ENCODE measurements at places on chromosomes 1 and 21.
A peak's percentile ranks its signal among the peaks of the same experiment; 100 is the strongest.

DNA sequence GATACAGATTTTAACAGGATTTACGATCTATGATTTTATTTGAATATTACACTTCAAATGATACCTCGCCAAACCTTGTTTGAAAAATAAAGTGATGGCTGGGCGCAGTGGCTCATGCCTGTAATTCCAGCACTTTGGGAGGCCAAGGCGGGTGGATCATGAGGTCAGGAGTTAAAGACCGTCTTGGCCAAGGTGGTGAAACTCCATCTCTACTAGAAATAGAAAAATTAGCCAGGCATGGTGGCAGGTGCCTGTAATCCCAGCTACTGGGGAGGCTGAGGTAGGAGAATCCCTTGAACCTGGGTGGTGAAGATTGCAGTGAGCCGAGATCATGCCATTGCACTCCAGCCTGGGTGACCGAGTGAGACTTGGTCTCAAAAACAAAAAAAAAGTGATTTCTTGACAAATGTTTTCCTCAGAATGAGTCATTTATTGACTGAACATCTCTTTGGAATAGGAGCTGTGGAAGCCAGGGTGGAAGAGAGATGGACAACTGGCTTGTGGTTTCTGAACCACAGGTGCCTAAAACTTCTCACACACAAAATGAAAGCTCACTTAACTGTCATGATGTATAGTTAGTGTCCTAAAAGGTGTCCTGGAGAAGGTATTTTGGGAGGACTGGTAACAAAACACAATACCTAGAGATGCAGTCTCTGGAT lies 11.9 kb downstream of the PKNOX1 start:
- H3K4me3 ChIP-seq: no peak overlapping the region
- H3K36me3 ChIP-seq: no peaks in the 10 kb centered on the region
- H3K27ac ChIP-seq: no peak overlapping the region
- DNase-seq: no peak
- H3K27me3 ChIP-seq: no peaks in the 10 kb centered on the region
- H3K4me1 ChIP-seq: no peaks in the 10 kb centered on the region

- H3K36me3 ChIP-seq: no peaks in the 10 kb centered on the region
- H3K4me1 ChIP-seq: no peaks in the 10 kb centered on the region
- H3K27me3 ChIP-seq: no peaks in the 10 kb centered on the region
- no peak overlapping the region for H3K4me3 ChIP-seq
Observed at GRCh38 chr1:159600894-159601293, 13.3 kb downstream of the APCS start.

- no peaks in the 10 kb centered on the region for H3K4me1 ChIP-seq
- no peak for DNase-seq
- no peaks in the 10 kb centered on the region for H3K36me3 ChIP-seq
- no peak overlapping the region for H3K27ac ChIP-seq
- no peaks in the 10 kb centered on the region for H3K27me3 ChIP-seq
Observed at GRCh38 chr1:232110281-232111090, 483.9 kb downstream of the DISC1 start.

DNA sequence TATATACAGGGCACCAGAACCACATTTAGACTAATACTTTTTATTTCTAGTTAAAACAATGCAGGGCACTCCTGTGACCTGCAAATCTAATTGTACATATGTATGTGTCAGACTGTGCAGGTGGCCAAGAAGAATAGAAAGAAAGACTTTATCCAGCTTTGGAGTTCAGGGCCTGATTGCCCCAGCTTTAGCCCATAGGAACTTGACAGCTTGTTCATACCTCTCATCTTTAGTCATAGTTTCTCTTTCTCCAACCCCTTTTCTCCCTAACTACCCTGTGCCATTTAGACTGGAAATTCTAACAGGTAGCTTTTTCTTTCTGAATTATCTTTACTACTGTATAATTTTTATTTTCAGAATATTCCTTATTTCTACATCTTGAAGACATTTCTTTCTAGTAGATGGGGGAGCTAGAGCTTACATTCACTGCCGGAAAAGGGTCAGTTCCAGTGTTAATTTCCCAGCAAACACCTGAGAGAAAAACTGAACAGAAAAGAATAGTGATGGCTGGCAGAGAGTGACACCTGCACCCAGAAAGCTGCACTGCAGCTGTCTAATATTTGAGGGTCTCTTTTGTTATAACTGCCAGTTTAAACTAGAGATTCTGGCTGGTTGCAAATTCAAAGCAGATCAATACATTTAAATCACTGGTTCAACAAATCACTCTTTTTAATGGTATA lies 8.4 kb downstream of the YBX1 start:
- DNase-seq: no peak
- H3K4me3 ChIP-seq: no peak overlapping the region
- H3K36me3 ChIP-seq: peaks cover 12% of the 10 kb centered on the region
- peaks cover 21% of the 10 kb centered on the region for H3K4me1 ChIP-seq
- H3K27me3 ChIP-seq: no peaks in the 10 kb centered on the region
- no peak overlapping the region for H3K27ac ChIP-seq

DNA sequence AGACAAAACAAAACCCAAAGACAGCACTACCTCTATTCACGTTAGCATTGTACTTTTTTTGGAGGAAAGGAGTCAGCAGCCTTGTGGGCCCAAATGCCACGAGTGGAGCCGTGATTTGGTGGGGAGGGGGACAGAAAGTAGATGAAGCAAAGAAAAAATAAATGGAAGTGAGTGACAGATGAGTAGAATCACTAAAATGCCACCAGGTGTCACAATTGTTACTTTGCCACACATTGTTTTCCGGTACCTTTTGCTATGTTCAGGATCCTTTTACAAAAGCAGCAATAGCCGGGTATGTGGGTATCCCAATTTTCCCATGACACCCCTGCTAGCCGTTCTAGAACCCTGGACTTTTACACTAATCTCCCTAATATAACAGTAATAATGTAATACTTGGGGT lies 85.0 kb upstream of the AK4 start:
- H3K4me1 ChIP-seq: peaks cover 18% of the 10 kb centered on the region
- no peak overlapping the region for H3K4me3 ChIP-seq
- no peak for DNase-seq

DNA sequence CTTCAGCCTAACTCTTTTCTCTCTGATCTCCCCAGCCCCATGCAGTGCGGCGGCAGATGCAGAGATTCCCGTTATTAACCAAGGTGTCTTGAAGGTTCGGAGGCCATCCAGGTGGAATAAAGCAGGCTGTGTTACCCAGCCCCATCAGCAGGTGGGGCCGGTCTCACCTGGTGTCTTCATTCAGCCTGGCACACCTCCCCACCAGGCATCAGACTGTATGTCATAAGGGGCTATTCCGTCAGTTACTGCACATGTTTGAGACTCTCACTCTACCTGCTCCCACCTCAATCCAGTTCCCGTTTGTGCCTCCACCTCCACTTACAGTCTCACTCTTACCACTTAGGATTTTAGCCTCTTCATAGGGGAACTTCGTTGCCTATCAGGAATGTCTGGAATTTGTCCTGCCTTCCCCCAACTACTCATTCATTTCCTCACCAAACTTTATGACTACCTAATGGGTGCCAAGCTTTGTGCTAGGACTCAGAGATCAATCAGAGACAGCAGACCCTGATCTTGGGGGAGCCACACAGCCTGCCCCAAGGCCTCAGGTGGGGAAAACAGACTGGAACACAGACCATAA lies 170.2 kb downstream of the PLPP3 start:
- H3K4me3 ChIP-seq: no peak overlapping the region
- H3K36me3 ChIP-seq: no peaks in the 10 kb centered on the region
- H3K4me1 ChIP-seq: no peaks in the 10 kb centered on the region
- DNase-seq: no peak
- H3K27me3 ChIP-seq: no peaks in the 10 kb centered on the region

DNA sequence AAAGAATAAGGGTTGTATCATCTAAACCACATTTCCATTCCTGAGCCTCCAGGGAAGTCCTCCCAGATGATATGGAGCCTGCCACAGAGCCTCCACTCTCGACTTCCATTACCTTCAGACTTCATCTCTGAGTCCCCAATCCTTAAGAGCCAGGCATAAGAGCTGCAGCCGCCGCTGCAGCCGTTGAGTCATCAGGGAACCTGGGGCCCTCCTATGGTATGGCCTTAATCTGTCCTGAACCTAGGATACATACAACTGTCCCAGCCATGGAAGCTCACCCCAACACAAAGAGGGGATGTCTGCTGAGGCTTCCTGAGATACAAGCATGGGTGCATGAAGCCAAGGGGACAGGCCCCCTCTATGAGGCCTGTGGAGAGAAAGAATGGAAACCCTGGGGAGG lies 16.3 kb downstream of the TAL1 start:
- H3K4me3 ChIP-seq: no peak overlapping the region
- H3K27ac ChIP-seq: no peak overlapping the region
- no peaks in the 10 kb centered on the region for H3K4me1 ChIP-seq
- H3K36me3 ChIP-seq: no peaks in the 10 kb centered on the region

GRCh38 chr1:90715309-90715708 lies 1.8 kb downstream of the BARHL2 start:
- no peak for DNase-seq
- no peak overlapping the region for H3K27ac ChIP-seq
- no peak overlapping the region for H3K4me3 ChIP-seq
- H3K36me3 ChIP-seq: no peaks in the 10 kb centered on the region
- H3K4me1 ChIP-seq: peaks cover 11% of the 10 kb centered on the region

DNA sequence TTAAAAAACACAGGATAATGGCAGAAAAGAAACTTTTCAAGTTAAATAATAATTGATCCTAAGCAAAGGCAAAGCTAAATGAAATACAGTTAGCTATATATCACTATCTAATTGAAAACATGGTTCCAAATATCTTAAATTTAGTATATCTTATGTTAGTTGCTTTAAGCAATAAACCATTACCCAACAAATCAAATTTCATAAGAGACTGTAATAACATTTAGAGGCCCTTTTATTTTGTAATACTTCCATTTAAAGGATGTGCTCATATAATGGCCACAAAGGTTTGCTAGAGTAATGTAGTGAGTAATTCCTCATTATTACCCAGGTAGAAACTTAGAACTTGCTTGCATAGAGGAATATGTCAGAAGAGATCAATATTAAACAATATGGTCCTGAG lies 32.3 kb downstream of the RPL5 start:
- no peaks in the 10 kb centered on the region for H3K36me3 ChIP-seq
- H3K4me1 ChIP-seq: no peaks in the 10 kb centered on the region
- no peak for DNase-seq
- no peak overlapping the region for H3K4me3 ChIP-seq

- no peaks in the 10 kb centered on the region for H3K27me3 ChIP-seq
- H3K27ac ChIP-seq: no peak overlapping the region
- no peak for DNase-seq
- H3K36me3 ChIP-seq: no peaks in the 10 kb centered on the region
- peaks cover 41% of the 10 kb centered on the region for H3K4me1 ChIP-seq
- no peak overlapping the region for H3K4me3 ChIP-seq
Observed at GRCh38 chr1:229254910-229255541, 15.9 kb upstream of the RAB4A start.

GRCh38 chr1:41341365-41341683 lies 19.9 kb upstream of the FOXO6 start:
- H3K4me3 ChIP-seq: no peak overlapping the region
- DNase-seq: no peak
- no peaks in the 10 kb centered on the region for H3K4me1 ChIP-seq
- no peaks in the 10 kb centered on the region for H3K27me3 ChIP-seq

DNA sequence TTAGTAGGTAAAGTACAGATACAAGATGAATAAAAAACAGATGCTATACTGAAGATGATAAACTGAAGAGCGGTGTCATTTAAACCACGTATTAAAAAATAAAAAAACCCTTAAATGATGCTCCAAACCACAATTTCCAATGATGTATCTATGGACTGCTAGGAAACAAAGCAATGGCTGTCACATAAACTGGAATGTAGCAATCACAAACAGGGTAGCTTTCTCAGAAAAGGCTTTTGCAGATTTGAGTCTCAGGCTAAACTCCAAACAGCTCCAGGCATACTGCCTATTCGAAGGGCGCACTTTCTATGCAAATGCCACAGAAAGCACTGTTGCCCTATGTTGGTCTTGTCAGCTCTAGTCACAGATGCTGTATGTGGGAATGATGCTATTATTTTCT lies 12.4 kb upstream of the H3-3A start:
- DNase-seq: no peak
- H3K36me3 ChIP-seq: no peaks in the 10 kb centered on the region
- no peaks in the 10 kb centered on the region for H3K27me3 ChIP-seq
- H3K4me1 ChIP-seq: no peaks in the 10 kb centered on the region

- no peaks in the 10 kb centered on the region for H3K27me3 ChIP-seq
- no peak for DNase-seq
- no peak overlapping the region for H3K27ac ChIP-seq
- no peaks in the 10 kb centered on the region for H3K4me1 ChIP-seq
Observed at GRCh38 chr1:231964241-231964640, 337.7 kb downstream of the DISC1 start.

DNA sequence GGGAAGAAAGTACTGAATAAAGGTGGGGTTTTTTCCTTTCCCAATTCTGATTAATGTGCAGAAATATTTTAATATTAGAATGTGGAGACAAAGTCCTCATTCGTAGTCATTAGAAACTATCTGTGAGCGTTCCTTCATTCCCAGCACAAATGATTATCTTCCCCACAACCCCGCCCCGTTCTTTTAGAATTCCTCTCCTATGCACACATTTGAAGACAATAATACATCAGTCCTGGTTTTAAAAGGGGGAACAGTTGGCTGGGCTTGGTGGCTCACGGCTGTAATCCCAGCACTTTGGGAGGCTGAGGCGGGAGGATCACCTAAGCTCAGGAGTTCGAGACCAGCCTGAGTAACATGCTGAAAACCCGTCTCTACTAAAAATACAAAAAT lies 876 bp downstream of the ALDH9A1 start:
- no peaks in the 10 kb centered on the region for H3K36me3 ChIP-seq
- peaks cover 5% of the 10 kb centered on the region for H3K4me1 ChIP-seq
- peak overlapping the region; percentile 91 for H3K27ac ChIP-seq
- no peaks in the 10 kb centered on the region for H3K27me3 ChIP-seq
- peak overlapping the region; percentile 75 for H3K4me3 ChIP-seq

DNA sequence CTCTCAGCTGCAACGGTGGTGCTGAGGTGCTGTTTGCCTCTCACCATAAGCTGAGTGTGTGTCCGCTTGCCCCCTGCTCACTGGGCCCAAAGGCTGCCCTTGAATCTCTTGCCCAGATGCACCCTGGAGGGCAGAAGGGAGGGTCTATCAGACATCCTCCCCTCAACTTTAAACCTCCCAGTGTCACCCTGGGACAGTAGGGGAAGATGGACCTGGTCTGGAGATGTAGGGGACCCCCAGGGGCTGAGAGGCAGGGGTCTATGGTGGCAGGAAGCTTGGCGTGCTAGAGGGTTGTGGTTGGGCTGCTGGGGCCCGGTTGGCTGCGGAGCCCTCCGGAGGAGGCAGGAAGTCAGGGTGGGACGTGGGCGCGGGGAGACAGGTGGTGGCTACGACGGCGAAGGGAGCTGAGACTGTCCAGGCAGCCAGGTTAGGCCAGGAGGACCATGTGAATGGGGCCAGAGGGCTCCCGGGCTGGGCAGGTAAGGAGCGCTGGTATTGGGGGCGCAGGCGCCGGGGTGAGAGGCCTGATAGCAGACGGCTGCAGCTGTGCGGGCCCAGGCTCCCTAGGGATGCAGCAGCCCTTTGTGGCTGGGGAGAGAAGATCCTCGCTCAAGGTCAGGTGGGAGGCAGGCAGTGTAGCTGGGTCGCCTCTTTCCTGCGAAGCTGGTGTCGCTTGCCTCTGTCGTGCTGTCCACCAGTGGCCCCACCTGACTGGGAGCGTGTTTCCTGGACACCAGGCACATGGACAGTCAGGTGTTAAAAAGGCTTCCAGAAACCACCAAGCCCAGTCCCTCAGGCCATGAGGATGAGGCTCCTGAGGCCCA lies at the start of gene LCK:
TSS of gene LCK (plus strand) at position 373 of the 824 bp plus-strand sequence. CDS start 23,065 bp downstream, outside the sequence.
- peaks cover 60% of the 10 kb centered on the region for H3K4me1 ChIP-seq
- peak within 1 kb of the TSS; percentile 92 for H3K27ac ChIP-seq
- no peaks in the 10 kb centered on the region for H3K27me3 ChIP-seq
- DNase-seq: peak; percentile 33
- H3K36me3 ChIP-seq: no peaks in the 10 kb centered on the region

All from effector memory CD4-positive, alpha-beta T cell (primary cell).